ENCODE measurements at places on chromosomes 7 and 10. TPM values are rescaled to one million over a fixed set of nuclear protein-coding genes. Genes with fewer than 3 reads are reported as not detected.

The ITGB8 gene
- 15.1 TPM for total RNA-seq

The ITGA8 gene
- 0.04 TPM for total RNA-seq

The NPFFR1 gene
- not detected for total RNA-seq

The SPOCK2 gene
- total RNA-seq: 1.2 TPM

The SPDYE9 gene
- total RNA-seq: not detected

The MACROH2A2 gene
- total RNA-seq: 25.6 TPM

The RNF32 gene
- total RNA-seq: 0.94 TPM

The LIPK gene
- not detected for total RNA-seq

The GPR146 gene
- not detected for total RNA-seq

The GIMAP5 gene
- total RNA-seq: not detected

The C7orf57 gene
- total RNA-seq: 2.3 TPM

The WDFY4 gene
- 0.08 TPM for total RNA-seq

The ADARB2 gene
- total RNA-seq: not detected

The ELFN1 gene
- 0.23 TPM for total RNA-seq

The GSTO2 gene
- total RNA-seq: 50.1 TPM

The AUTS2 gene
- total RNA-seq: 15.0 TPM

The HTR7 gene
- 22.6 TPM for total RNA-seq

The CYP2C19 gene
- not detected for total RNA-seq

All from hair follicular keratinocyte (primary cell).